ENCODE measurements at places on chromosomes 1 and 21. TPM values are rescaled to one million over a fixed set of nuclear protein-coding genes. Genes with fewer than 3 reads are reported as not detected.

Gene KRTAP7-1
- not detected for total RNA-seq

Gene SPATA6
- total RNA-seq: 5.5 TPM

Gene BRINP3
- total RNA-seq: not detected

Gene CEPT1
- total RNA-seq: 12.3 TPM

Gene OR2T8
- total RNA-seq: not detected

Gene RBM11
- total RNA-seq: not detected

Gene EPS8L3
- 0.25 TPM for total RNA-seq

Gene OR2T1
- not detected for total RNA-seq

Gene SPRR2F
- not detected for total RNA-seq

Gene RIPK4
- not detected for total RNA-seq

DNA sequence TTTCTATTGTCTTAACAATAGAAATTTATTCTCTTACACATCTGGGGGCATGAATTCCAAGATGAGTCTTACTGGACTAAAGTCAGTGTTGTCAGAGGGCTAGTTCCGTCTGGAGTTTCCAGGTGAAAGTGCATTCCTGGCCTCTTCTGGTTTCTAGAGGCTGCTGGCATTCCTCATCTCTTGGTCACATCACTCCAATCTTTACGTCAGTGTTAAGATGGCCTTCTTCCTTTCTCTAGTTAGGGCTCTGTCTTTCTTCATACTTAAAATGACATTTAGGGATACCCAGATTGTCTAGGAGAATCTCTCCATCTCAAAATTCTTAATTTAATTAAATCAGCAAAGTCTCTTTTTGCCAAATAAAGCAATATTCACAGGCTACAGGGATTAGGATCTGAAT is 13.3 kb upstream of the PDC start:
- H3K27me3 ChIP-seq: no peaks in the 10 kb centered on the region
- DNase-seq: no peak
- no peak overlapping the region for H3K27ac ChIP-seq

DNA sequence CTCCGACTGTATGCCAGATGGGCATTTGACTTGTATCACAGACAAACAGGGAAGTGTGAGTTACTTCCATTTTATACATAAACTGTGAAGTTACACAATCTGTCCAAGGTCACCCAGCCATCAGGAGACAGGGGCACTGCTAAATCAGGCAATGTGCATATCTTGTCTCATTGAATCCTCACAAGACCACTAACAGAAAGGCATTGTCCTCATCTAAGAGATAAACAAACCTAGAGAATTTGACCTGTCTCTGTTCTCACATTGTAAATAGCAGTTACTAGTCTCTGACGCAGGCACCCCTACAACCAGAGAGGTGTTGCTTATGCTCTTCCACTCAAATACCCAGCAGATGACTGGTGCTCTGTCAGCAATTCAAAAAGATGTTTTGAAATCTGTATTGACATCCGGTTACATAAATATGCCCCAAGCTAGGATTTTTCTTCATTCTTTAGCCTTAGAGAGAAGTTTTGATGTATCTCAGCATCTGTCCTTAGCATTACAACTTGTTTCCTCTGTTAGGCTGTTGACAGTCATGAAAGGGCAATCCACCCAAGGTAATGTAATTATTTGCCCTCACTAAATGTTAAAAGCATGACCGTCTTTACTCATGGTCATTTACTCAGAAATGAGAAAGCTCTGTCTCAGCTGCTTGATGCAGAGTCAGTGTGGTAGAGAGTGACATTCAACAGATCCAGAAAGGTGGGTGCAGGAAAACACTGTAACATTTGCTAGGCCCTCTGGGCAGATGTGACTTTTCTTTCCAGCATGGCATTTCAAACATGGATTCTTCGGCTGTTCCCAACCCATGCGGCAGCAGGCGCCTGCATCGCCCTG is 51.9 kb upstream of the ZNF326 start:
- no peak overlapping the region for H3K4me3 ChIP-seq
- no peak for DNase-seq
- no peak overlapping the region for H3K27ac ChIP-seq
- no peaks in the 10 kb centered on the region for H3K4me1 ChIP-seq
- no peaks in the 10 kb centered on the region for H3K27me3 ChIP-seq

DNA sequence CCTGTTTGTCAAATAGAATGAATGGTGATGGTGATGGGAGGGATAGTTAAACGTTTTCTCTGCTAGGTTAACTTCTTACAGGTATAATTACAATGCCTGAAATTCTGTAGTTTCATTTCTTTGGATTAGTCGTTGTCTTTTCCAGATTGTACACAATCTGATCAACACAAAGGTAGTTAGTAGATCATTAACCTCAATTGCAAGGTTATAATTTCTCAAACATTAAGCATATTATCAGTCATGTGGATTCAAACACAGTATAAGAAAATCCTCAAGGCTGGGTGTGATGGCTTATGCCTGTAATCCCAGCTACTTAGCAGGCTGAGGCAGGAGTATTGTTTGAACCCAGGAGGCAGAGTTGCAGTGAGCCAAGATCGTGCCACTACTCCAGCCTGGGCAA is 20.6 kb downstream of the SYNC start:
- H3K27ac ChIP-seq: no peak overlapping the region
- peaks cover 27% of the 10 kb centered on the region for H3K36me3 ChIP-seq
- no peak for DNase-seq
- peaks cover 12% of the 10 kb centered on the region for H3K4me1 ChIP-seq
- H3K4me3 ChIP-seq: no peak overlapping the region

- no peak for DNase-seq
- no peak overlapping the region for H3K4me3 ChIP-seq
- H3K4me1 ChIP-seq: peaks cover 6% of the 10 kb centered on the region
- H3K36me3 ChIP-seq: no peaks in the 10 kb centered on the region
- no peak overlapping the region for H3K27ac ChIP-seq
These were observed 2.6 kb downstream of the LRRC7 start for GRCh38 chr1:69570356-69570755.

DNA sequence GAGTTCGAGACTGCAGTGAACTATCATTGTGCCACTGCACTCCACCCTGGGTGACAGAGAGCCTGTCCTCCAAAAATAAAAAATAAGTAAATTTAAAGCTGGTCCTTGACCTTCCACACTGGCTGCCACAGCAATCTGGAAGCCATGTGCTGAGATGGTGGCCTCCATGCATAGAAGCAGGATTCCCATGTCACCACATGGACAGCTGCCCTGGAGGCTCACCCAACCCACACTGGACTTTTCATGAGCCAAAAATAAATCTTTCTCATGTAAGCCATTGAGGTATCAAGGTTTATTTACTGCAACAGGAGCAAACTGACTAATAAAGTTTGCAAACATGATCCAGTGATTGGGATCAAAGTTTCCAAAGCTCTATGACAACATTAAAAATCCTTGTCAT is 88.5 kb downstream of the SETD4 start:
- H3K4me3 ChIP-seq: no peak overlapping the region
- no peak overlapping the region for H3K27ac ChIP-seq
- H3K27me3 ChIP-seq: peaks cover 7% of the 10 kb centered on the region
- no peaks in the 10 kb centered on the region for H3K4me1 ChIP-seq

- no peak overlapping the region for H3K4me3 ChIP-seq
- no peak for DNase-seq
- no peak overlapping the region for H3K27ac ChIP-seq
- no peaks in the 10 kb centered on the region for H3K4me1 ChIP-seq
These were observed 244.5 kb downstream of the NEGR1 start for GRCh38 chr1:72037745-72038343.

GRCh38 chr1:20507248-20507563 is 745 bp downstream of the MUL1 start:
- DNase-seq: no peak
- H3K27ac ChIP-seq: peak overlapping the region; percentile 84
- peak overlapping the region; percentile 90 for H3K4me3 ChIP-seq
- H3K27me3 ChIP-seq: no peaks in the 10 kb centered on the region
- peaks cover 32% of the 10 kb centered on the region for H3K4me1 ChIP-seq

GRCh38 chr1:226653311-226653921 is 85.7 kb downstream of the ITPKB start:
- DNase-seq: peak; percentile 60
- no peaks in the 10 kb centered on the region for H3K27me3 ChIP-seq
- H3K36me3 ChIP-seq: peaks cover 3% of the 10 kb centered on the region
- no peak overlapping the region for H3K4me3 ChIP-seq

- H3K4me1 ChIP-seq: peaks cover 36% of the 10 kb centered on the region
- DNase-seq: peak; percentile 72
- peaks cover 11% of the 10 kb centered on the region for H3K36me3 ChIP-seq
- H3K27ac ChIP-seq: peak overlapping the region; percentile 100
These were observed 707 bp upstream of the KLHL21 start for GRCh38 chr1:6603238-6603914.

DNA sequence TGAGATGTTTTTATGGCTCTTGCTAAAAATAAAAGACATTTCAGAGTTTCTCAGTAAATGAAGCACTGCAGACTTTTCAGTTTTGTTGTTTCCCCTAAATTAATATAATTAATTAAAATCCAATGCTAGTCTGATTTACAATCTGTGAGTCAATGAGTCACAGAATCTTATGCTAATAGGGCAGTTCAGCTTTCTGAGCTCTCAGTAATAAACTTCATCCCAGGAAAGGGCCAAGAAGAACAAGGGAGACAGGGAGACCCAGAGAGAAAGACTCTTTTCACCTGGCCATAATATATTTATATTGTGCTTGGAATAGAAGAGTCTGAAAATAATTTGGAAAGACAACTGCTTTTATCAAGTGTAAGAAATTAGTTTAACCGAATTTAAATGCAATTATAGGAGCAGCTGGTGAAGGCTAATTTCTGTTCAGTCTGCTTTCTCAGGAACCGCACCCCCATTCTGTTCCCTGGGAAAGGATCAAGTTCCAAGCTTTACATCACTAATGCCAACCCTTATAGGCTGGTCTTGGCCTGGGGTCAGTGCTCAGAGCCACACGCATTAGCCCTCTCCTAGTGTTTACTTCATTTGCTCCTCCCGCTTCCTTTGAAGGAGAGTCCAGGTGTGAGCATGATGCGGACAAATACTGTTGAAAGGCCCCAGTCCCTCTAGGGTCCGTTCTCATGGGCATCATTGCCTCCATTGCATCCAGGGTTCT is 145.6 kb downstream of the ZBTB18 start:
- no peaks in the 10 kb centered on the region for H3K27me3 ChIP-seq
- H3K4me3 ChIP-seq: no peak overlapping the region
- no peak overlapping the region for H3K27ac ChIP-seq
- H3K36me3 ChIP-seq: no peaks in the 10 kb centered on the region

DNA sequence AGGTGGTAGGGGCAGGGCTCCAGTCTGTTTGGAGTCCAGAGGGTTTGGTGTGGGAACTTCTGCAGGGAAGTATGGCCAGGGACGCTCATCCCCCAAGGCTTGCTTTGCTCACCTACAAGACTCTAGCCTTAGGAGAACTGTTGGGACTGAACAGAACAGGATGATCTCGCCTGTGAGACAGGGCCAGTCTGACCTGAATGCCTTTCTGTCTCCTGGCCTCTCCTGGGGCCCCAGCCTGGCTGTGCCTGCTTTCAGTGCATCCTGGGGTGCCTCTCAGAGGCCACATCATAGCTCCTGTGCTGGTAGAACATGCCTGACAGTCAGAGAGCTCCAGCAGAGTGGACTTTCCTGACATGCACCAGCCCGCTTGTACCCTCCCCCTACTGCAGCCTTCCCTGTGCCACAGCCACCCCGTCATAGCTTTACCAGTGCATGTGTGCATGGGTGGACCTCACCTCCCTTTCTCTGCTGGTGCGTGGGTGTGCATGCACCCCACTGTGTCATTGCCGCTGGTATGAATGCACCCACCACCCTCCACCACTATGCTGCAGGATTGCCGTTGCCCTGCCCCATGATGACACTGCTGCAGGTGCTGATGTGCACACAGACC is 165.8 kb downstream of the GIPC2 start:
- no peak overlapping the region for H3K4me3 ChIP-seq
- H3K27me3 ChIP-seq: no peaks in the 10 kb centered on the region
- H3K4me1 ChIP-seq: no peaks in the 10 kb centered on the region
- DNase-seq: no peak

DNA sequence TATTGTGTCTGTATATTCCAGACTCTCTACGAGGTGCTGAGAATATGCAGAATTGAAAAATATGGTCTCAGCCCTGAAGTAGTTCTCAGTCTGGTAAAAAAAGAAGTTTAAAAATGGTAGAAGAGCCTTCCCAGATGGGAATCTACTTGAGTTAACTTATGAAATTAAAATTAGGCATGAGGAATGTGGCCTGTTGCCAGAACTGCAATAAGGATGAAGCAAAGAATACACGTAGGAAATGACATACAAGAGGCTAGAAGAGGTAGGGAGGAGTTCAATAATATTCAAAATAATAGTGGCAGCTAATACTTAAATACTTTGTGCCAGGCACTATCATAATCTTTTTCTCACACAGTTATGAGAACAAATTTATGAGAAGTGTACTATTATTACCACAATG is 6.3 kb downstream of the ASPM start:
- H3K4me1 ChIP-seq: no peaks in the 10 kb centered on the region
- DNase-seq: no peak
- no peak overlapping the region for H3K27ac ChIP-seq
- no peaks in the 10 kb centered on the region for H3K27me3 ChIP-seq
- H3K4me3 ChIP-seq: no peak overlapping the region

DNA sequence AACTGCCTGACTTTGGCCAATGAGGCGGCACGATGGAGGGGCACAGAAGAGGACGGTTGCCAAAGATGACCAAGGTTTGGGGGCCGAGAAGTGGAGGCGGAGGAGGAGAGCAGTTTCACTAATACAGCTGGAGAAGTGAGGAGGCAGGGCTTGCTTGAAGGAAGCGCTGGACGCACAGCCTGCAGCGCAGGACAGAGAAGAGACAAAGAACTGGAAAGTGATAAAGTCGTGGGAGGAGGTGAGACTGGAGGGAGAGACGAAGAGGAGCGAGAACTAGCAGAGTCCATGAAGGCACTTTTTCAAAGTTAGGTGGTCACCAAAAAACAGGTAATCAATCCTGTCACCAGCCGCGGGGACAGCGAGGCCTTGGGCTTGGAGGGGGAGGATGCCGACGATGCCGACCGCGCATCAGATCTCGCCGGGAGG is 771 bp downstream of the PACC1 start:
- no peak overlapping the region for H3K27ac ChIP-seq
- peak overlapping the region; percentile 89 for H3K4me3 ChIP-seq
- DNase-seq: no peak
- no peaks in the 10 kb centered on the region for H3K27me3 ChIP-seq
- H3K36me3 ChIP-seq: peaks cover 22% of the 10 kb centered on the region

- DNase-seq: peak; percentile 13
- peaks cover 4% of the 10 kb centered on the region for H3K4me1 ChIP-seq
- H3K36me3 ChIP-seq: no peaks in the 10 kb centered on the region
- H3K4me3 ChIP-seq: no peak overlapping the region
These were observed 10.8 kb downstream of the FTCD start for GRCh38 chr21:46144464-46145070.

GRCh38 chr1:85496941-85497582 is 32.1 kb upstream of the DDAH1 start:
- H3K27ac ChIP-seq: no peak overlapping the region
- no peaks in the 10 kb centered on the region for H3K27me3 ChIP-seq
- no peak for DNase-seq
- no peak overlapping the region for H3K4me3 ChIP-seq
- no peaks in the 10 kb centered on the region for H3K36me3 ChIP-seq

GRCh38 chr1:76944942-76945341 is 77.7 kb downstream of the ST6GALNAC5 start:
- H3K27ac ChIP-seq: no peak overlapping the region
- H3K4me3 ChIP-seq: no peak overlapping the region
- no peaks in the 10 kb centered on the region for H3K4me1 ChIP-seq
- no peaks in the 10 kb centered on the region for H3K27me3 ChIP-seq
- no peak for DNase-seq

Measured in heart left ventricle (tissue), 16 donors.